ENCODE measurements at places on chromosomes 13 and 19.

GRCh38 chr13:75689686-75690085, 53.6 kb downstream of the LMO7 start:
- no peak for DNase-seq

DNA sequence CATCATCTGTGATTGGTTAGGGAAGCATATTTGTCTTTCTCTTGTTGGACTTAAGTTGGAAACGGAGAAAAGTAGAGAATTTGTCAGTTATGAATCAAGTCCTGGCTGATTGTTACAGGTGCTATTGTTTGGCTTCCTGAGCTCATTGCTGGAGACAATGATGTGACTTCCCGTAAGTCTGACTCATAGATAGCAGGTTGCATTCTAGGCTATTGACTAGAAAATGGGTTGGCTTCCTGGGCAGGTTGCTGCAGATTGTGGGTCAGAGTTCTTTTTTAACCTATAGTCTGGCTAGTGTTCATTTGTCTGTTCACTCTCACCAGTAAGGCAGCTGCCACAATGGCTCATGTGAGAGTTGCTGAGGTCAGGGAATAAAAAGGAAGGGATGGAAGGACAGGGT, 101.5 kb downstream of the CCNA1 start:
- no peak for DNase-seq

- DNase-seq = no peak
Observed at GRCh38 chr13:59447846-59448620, 715.7 kb downstream of the DIAPH3 start.

- DNase-seq = peak; percentile 92
Observed at GRCh38 chr19:12333162-12334159, at the start of gene ZNF563. TSS of gene ZNF563 (minus strand) at chr19:12333633. CDS start at chr19:12333482, 151 bp downstream.

GRCh38 chr19:50264483-50265186, 61.2 kb downstream of the MYH14 start:
- DNase-seq = no peak

DNA sequence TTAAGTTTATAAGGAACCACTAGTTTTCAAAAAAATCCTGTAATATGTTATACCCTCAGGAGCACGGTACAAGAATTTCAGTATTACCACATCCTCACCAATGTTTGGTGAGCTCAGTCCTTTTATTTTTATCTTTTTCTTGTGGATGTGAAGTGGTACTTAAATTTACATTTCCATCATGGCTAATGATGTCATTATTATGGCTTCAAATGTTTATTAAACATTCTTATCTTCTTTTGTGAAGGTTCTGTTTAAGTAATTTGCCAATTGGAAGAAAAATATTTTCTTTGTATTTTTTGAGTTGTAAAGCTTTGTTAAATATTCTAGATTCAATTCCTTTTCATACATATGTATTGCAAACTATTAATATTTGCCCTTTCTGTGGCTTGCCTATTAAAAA, 291.0 kb downstream of the ENOX1 start:
- no peak for DNase-seq

GRCh38 chr13:21537105-21537504, 66.9 kb downstream of the MICU2 start:
- DNase-seq = no peak

DNA sequence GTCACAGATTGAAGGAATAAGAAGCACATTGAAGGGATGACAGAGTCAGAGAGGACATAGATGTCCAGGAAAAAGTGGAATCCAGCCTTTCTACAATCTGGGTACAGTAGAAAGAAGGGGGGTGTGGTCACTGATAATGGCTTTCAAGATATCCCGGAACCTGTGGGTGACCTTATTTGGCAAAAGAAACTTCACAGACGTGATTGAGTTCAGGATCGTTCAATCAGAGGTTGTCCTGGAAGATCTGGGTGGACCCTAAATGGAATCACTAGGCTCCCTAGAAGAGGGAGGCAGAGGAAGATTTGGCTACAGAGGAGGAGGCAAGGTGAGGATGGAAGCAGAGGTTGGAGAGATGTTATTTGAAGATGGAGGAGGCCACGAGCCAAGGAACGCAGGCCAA, 13.0 kb upstream of the SYCN start:
- DNase-seq = no peak

GRCh38 chr13:37869756-37870488, at the start of gene TRPC4:
TSS of gene TRPC4 (minus strand) at chr13:37869772. CDS start at chr13:37783333, 86,439 bp downstream.
- DNase-seq = peak; percentile 27

DNA sequence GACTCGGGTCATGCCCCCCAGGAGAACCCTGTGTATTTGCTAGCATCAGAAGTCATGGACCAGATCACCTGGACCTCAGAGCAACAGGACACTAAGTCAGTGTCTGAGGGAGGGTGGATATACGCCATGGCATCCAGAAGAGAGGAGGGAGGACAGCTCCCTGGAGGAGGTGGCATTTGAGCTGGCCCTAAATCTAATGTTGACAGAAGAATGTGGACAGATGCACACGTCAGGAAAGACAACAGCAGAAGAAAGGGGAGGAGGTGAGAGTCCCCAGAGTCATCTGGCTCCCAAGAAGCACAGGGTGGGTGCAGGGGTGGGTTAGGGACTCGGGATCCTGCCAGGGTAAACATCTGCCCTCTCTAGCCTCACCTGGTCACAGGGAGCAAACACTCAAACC, 24.5 kb upstream of the CCNE1 start:
- DNase-seq = no peak

- no peak for DNase-seq
Observed at GRCh38 chr13:110980921-110981320, 66.1 kb upstream of the ANKRD10 start.
